Right hindlimb (tissue), 1 donor: ENCODE measurements at places on chromosomes 1 and 21.

- no peak for DNase-seq
Measured at GRCh38 chr21:31340942-31341487, 3.0 kb downstream of the TIAM1 start.

DNA sequence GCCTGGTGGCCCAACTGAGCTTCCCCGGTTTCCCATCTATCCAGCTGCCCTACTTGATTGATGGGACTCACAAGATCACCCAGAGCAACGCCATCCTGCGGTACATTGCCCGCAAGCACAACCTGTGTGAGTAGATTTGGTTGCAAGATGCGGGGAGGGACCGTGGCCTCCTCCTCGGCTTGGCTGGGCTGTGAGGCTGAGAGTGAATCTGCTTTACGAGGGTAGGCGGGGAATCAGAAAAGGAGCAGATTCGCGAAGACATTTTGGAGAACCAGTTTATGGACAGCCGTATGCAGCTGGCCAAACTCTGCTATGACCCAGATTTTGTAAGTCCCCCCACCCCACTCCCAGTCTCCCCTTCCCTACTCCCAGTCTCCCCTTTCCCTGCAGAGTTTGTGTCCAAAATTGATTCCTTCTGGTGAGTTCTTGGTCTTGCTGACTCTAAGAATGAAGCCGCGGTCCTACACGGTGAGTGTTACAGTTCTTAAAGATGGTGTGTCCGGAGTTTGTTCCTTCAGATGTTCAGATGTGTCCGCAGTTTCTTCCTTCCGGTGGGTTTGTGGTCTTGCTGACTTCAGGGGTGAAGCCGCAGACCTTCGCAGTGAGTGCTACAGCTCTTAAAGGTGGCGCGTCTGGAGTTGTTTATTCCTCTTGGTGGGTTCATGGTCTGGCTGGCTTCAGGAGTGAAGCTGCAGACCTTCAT is 1.5 kb downstream of the GSTM2 start:
- DNase-seq, result no peak

DNA sequence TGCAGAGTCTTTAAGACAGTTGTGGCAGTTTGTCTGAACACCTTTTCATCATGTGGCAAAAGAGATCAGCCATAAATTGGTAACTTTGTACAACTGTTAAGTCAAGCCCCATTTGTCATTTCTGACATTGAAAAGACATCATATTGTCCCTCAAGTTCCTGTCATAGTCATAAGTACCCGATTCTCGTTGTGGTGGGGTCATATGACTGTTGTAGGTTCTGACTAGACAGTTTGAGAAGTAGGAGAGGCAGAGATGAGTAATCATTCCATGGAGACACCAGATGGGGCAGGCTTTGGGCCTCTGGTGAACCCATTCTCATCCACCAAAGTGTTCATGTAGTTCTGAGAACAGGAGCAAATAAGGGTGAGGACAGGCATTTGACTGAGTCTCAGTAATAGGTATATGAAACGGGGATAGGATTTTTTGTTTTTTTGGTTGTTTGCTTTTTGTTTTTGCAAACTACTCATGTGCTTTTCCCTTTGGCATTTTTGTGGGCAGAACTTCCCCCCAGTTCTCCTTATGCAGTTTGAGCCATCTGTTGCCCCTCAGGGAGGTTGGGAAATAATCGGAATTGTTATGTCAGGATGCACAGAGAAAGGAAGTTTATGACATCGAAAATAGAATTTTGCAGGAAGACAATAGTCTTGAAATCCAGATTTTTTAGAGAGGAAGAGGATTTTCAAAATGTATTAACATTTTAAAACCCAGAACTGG is 86.9 kb upstream of the KCNE2 start:
- no peak for DNase-seq

DNA sequence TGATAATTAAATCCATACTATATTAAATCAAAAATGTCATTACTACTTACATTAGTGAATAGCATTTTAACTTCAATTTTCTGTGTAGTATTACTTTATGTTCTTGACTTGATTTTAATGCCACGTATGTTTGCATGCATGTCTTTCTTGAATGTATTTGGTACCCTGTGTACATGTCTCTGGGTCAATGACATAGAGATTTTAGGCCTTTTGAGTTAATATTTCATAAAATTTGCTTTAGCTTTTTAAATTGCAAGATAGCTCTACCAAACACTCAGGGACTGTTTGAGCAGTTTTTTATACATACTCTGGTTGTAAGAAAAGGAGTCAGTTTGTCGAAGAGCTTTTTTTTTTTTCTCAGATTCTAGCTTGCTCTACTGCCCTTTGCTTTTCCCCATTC is 1.5 kb downstream of the MLLT11 start:
- DNase-seq, result no peak

DNA sequence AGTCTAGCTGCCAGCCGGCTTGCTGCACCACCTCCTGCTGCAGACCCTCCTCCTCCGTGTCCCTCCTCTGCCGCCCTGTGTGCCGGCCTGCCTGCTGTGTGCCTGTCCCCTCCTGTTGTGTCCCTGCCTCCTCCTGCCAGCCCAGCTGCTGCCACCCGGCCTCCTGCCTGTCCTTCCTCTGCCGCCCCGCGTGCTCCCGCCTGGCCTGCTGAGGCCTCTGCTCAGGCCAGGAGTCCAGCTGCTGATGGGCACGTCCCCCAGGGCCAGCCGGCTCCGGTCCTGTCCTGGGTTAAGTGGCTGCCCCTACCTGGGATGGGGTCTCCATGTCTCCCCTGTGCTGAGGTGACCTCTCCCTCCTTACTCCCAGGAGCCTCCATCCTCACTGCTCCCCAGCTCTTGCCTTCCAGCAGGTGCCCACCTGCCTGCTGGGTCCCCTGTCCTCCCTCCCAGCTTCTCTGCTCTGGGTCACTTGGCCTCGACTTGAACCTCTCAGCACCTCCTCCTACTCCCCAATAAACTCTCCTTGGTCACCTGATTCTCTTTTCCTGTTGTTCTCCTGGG is 870 bp downstream of the KRTAP10-8 start:
- DNase-seq, result no peak

DNA sequence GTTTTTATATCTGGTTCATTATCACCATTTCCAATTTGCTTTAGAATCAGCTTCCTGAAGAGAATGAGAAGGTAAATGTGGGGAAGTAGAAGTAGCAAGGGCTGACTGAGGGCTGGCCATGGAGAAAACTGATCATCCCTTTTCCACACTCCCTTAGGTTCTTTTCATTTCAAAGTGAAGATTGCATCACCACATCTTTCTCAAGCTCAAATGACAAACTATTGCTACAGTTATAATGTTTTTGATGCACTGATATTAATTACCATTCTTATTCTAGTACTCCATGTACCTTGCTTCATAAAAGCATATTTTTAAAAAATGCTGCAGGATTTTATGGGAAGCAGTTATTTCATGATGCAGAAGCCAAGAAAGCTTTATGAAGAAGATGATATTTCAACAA is 7.9 kb upstream of the AK5 start:
- DNase-seq, result no peak
